GM12878 (cell line): ENCODE measurements at places on chromosomes 2 and 18.
A peak's percentile ranks its signal among the peaks of the same experiment; 100 is the strongest.

- DNase-seq = no peak
Observed at GRCh38 chr18:44917216-44918141, 236.8 kb downstream of the SETBP1 start.

GRCh38 chr2:85129861-85130260, 3.3 kb upstream of the TCF7L1 start:
- no peak for DNase-seq

- no peak for DNase-seq
Observed at GRCh38 chr2:236633775-236634560, 64.3 kb downstream of the ACKR3 start.

DNA sequence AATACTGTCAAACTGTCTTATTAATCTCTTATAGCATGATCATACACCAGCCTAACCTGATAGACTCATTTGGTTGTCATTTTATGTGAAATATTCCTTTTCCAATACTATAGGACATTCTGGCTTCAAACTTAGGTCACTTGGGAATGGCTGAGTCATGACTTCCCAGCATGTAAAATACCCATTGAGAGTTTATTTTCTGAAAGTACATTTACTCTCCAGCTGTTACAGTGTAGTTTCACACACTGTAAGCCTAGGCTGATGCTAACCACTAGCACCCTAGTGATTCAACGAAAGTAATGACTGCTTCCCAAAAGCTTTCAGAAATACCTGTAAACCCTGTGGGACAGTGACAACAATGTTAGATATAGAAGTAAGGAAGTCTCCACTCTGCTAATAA, 93.8 kb downstream of the FIGN start:
- no peak for DNase-seq

- no peak for DNase-seq
Observed at GRCh38 chr2:151325581-151326095, 31.8 kb upstream of the TNFAIP6 start.

DNA sequence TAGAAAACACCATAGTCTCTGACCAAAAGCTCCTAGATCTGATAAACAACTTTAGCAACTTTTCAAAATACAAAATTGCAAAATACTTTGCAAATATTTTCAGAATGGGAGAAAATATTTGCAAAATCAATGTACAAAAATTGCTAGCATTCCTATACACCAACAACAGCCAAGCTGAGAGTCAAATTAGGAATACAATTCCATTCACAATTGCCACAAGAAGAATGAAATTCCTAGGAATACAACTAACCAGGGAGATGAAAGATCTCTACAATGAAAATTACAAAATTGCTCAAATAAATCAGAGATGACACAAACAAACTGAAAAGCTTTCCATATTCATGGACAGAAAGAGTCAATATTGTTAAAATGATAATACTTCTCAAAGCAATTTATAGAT, 327.0 kb upstream of the ZC3H15 start:
- no peak for DNase-seq

DNA sequence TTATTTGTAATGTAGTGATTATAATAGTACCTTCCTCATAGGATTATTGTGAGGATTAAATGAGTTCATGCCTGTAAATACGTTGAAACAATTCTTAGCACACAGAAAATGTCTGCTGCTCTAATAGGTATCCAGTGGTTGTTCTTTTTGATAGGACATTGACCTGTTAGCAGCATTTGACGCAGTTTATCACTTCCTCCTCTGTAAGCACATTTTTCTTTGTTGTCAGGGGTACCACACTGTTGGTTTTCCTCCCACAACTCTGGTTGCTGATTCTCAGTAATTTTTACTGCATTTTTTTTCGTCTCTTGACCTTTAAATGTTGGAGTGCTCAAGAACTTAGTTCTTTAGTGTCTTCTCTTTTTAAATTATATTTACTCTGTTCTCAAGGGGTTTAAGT, 15.4 kb downstream of the PPM1B start:
- DNase-seq = no peak

GRCh38 chr2:10180229-10180628, 57.7 kb downstream of the RRM2 start:
- DNase-seq = no peak

- no peak for DNase-seq
Observed at GRCh38 chr2:118730405-118730804, 117.0 kb downstream of the EN1 start.

- DNase-seq = no peak
Observed at GRCh38 chr2:218961651-218962570, 2.4 kb downstream of the CDK5R2 start.

GRCh38 chr2:137348301-137348700, 583.0 kb downstream of the THSD7B start:
- DNase-seq = no peak

DNA sequence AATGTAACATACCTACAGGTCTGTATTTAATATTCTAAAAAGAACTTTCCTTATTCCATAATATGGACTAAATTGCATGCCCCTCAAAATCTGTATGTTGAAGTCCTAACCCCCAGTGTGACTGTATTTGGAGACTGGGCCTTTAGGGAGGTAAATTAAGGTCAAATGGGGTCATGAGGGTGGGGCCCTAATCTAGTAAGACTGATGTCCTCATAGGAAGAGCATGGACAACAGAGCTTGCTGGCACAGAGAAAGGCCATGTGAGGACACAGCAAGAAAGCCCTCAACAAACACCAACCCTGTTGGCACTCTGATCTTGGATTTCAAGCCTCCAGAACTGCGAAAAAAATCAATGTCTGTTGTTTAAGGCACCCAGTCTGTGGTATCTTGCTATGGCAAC, 18.6 kb downstream of the SF3B1 start:
- DNase-seq = no peak

DNA sequence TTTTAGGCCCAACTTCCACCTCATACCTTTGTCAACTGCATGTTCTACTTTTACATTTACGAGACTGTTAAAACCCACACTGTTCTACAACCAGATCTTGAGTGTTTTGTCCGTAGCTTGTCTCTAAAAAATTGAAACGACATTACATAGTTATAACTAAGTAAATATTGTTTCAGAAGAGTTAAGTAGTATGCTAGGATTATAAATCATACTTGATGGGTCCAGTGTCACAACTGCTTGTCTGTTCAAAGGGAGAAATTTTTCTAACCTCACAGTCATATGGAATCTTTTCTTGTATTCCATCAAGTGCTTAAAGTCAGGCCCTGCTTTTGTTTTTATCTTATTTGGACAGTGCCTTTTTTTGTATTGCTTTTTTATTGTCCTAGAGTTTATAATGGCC, 4.3 kb downstream of the GMCL1 start:
- DNase-seq = no peak

- no peak for DNase-seq
Observed at GRCh38 chr2:235563056-235563910, 69.4 kb downstream of the AGAP1 start.

- DNase-seq = no peak
Observed at GRCh38 chr2:40364151-40364874, 87.6 kb downstream of the SLC8A1 start.

DNA sequence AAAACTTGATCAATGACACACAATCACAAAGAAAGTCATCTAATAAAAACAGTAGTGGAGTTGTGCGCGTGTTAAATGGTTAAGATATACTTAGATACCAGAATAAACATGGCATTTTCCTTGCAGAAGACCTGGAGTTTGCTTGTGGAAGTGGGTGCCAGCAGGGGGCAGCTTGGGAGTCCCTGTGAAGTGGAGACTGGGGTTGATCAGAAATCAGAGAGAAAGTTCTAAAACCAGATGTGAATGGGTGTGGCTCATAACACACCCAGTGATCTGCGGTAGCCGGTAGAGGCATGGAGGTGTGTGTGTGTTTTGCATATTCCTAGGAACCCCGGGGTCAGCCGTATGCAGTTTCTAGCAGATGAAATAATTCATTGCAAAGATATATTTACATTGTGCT, 300.1 kb upstream of the TRIB2 start:
- DNase-seq = no peak

DNA sequence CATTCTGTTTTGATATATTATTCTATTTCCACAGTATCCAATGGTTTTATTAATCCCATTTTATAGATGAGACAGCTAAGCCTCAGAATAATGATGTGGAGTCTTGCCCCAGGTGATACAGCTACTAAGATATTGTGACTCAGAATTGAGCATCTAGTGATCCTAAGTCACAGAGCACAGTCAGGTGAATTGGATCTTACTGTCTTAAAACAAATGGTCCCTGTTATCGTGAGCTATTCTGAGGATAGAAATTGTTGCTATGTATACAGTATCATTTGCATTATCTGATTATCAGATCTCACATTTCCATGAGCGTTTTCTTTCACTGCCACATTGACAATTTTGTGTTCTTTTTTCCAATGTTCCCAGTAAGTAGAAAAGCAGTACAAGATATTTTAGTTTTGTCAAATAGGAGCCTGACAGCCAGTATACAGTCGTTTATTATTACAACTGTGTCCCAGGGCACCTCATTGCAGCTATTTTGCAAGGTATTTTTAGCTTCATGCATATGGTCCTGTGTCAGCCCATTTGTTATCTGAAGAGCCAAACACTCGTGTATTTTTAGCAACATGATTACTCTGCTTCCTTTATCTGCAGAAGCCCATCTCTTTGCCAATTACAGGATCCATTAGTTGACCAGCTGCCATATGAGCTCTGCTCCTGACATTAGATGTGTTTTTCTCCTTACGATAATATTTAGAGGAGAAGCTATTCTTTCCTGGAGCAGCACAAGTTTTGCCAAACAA, 25.1 kb upstream of the SGPP2 start:
- DNase-seq = no peak

- no peak for DNase-seq
Observed at GRCh38 chr2:160353166-160353565, 140.4 kb downstream of the RBMS1 start.

GRCh38 chr2:157470321-157470720, 26.4 kb upstream of the CYTIP start:
- peak; percentile 80 for DNase-seq

GRCh38 chr2:217055624-217056023, 195.8 kb upstream of the TNP1 start:
- no peak for DNase-seq

DNA sequence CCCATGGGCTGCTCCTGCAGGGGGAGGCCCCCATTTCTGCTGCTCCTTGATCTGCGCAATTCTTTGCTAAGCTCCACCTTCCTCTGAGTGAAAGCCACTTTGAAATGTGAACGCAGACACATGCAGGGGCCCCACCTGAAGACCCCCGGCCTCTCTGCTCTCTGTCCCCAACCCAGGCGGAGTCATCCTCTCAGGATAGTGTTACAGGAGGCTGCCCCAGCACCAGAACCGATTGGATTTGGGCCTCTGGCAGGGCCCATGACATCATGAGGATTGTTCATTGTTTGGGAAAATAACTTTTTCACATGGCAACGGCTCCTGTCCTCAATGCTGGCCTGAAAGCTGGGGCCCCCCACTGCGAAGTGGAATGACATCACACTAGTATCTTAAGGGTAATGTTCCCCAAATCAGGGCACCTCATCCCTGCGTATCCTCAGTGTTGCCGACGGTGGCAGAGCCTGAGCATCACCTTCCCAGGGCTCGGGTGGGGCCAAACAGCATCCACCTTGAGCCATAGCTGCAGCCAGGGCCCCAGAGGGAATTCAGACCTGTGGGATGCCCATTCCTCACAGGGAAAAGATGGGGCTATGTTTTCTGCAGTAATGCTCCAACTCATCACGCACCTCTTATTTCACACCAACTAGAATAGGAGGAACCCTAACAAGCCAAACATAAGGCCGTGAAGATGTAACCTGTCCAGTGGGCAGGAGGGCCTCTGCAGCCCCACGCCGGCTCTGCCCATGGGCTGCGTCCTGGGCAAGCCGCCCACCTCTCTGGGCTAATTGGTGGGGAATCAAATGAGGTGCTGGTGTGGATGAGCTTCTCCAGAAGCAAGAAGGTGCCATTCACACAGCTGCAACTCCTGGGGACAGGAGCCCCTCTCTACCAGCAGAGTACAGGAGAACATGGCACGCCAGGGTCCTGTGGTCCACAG, 2.7 kb upstream of the ERFE start:
- DNase-seq = no peak

GRCh38 chr2:175984846-175985245, 17.2 kb downstream of the LNPK start:
- DNase-seq = no peak

GRCh38 chr2:186554850-186555671, 34.8 kb upstream of the ITGAV start:
- DNase-seq = no peak

- DNase-seq = no peak
Observed at GRCh38 chr2:120659275-120659977, 76.2 kb upstream of the GLI2 start.

DNA sequence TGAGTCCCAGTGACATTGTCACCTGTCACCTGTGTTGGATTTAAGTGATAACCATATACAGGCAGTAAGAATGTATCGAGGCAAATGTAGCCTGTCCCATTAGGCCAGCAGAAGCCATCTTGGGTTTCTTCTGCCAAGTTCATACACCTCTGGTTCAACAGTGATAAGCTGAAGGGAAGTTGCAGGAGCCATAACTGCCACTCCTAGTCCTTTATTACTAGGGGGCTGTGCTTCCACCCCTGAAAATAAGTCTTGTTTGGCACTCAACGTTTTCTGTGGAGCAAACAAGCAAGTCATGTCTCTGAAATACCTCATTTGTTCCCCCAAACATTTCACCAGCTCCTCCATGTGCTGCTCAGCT, 58.1 kb upstream of the ALPP start:
- DNase-seq = no peak

- DNase-seq = no peak
Observed at GRCh38 chr18:58856881-58857280, 7.8 kb upstream of the ZNF532 start.

DNA sequence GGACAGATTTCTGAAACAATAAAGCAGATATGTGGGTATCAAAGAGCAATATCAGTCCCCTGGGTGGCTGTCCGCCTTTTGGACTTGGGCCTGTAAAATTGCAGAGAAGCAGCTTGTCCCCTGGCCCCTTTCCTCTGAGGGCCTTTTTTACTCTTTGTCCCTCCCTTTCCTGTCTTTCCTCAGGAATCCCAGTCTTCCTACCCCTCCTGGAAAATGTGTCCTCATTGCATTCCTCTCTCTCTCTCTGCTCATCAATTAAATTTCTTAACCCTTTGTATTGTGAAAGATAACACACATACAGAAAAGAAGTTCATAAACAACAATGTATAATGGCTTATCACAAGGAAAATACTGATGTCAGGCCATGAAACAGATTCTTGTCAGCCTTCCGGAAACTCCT, 3.0 kb upstream of the GRB14 start:
- DNase-seq = no peak

DNA sequence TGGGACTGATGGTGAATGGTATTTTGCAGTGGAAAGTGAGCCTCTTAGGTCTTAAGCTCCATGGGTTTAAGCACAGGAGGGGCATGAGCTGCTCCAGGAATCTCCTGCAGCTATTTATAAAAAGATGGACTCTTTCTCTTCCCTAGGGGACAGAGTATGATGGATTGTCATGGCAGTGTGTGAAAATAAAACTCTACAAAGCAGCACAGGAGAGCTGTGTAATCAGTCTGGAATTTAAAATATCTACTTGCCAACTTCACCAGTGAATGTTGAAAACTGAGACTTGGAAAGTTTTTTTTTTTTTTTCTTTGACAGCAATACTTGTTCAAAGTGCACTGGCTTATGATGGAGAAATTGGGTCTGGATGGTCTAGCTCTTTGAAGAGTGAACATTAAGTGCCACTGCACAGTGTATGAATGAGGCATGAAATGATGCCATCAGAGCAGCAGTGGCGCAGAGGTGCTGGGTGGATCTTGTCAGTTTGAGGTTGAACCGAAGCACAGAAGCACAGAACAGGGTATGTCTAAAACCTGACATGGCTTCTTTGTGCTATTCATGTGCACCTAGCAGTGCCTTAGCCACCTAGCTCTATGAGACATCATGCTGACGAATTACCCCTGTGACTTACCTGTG, 245.4 kb downstream of the PTPRM start:
- no peak for DNase-seq
